Activated CD8-positive, alpha-beta memory T cell treated with anti-CD3 and anti-CD28 coated beads for 1 hour (primary cell): ENCODE measurements at places on chromosomes 1 and 21.
A peak's percentile ranks its signal among the peaks of the same experiment; 100 is the strongest.

DNA sequence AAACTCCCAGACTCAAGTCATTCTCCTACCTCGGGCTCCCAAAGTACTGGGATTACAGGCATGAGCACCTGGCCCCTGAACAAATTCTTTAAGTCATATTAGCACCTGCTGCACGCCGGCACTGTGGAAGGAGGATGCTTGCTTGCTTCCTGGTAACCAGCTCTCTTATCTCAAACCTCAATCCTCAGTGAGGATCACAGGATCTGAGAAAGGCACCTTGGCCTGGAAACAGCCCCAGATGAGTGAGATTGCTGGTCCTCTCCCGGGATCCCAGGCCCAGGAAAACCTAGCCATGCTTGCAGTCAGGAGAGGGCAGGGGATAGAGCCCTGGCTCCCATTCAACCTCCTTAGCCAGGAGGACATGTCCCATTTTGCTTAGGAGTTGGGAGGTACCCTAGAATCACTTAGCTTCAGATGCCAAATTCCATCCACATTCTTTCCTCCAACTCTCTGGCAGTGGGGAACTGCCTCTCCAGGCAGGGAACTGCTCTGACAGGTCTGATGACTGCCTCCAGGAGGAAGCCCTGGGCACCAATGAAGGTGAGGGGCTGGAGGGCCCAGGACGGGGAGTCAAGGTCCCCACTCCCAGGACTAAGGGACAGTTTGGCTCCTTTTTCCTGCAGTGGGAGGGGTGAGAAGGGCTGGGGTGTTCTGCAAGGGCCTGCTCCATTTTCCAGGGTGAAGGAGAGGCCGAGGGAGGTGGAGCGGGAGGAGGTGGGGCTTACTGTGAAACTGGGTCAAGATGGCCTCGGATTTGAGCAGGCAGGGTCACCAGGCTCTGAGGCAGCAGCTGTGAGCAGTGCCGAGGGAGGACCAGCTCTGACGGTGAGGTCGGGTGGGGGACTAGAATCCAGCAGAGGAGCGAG lies 9.5 kb downstream of the GPR37L1 start:
- DNase-seq, result no peak

GRCh38 chr1:1153874-1154273 lies 19.8 kb upstream of the TTLL10 start:
- no peak for DNase-seq

- DNase-seq, result no peak
Measured at GRCh38 chr1:207619871-207620542, 24.9 kb upstream of the CR1L start.

DNA sequence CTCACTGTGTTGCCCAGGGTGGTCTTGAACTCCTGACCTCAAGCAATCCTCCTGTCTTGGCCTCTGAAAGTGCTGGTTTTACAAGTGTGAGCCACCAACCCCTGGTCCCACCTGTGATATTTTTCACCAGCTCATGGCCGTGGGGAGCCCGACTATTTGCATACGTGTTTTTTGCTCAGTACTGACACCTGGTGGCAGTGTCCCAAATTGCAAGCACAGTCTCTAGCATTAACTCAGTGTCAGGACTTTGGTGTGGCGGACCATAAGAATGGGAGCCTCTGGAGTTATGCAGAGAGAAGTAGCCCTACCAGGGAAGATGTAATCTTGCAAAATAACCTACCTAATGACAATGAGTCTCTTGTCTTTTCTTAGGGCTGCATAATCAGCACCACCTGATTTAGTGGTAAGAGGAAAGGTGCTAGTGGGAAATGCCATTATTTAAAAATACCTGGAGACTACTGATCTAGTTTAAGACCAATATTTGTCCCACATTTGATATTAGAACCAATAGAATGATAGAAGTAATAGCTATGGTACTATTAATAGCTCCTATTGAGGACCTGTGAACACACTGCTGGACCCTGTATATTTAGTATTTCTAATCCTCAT lies 305.4 kb downstream of the DISC1 start:
- DNase-seq, result no peak

DNA sequence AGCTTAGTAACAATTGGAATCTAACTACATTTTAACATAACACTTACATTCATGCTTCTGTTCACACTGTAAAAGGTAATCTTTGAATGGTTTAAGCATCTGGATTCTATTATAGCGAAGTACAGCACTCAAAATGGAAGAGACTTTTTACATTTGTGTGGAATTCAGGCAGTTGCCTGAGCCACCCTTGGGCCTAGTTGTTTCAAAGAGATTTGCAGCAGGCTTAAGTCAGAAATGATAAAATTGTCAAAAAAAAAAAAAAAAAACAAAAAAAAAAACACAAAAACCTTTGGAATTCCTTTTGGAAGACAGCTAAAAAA lies 199.9 kb downstream of the LYPLAL1 start:
- DNase-seq, result no peak

DNA sequence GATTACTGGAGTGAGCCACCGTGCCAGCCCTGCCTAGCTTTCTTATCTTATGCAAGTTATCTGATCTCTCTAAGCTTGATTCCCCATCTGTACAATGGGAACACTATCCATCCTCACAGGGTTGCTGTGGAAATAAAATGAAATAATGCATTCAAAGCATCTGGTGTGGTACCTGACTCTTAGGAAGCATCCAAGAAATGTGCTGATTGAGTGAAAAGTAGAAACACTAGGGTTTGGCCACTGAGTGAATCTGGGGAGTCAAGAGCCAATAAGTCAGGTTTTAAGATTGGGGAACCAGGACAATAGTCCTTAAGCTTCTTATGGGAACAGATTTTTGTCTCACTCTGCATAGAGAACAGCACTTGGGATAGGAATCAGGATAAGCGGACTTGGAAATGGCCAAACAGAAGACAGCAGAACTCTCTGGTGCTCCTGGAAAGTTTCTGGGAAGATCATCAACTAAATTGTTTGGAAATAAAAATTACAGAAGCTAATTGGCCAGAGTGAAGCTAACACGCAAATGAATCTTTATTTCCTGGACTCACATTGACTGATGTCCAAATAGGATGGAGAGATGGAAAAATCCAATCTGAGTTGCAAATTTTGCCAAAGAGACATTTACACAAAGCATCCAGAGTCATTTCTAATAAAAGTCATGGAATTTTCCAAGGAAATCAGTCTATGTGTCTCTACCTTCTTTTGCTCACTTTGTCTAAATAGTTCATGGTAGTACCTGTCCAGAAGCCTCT lies 3.3 kb downstream of the PAFAH2 start:
- no peak for DNase-seq

DNA sequence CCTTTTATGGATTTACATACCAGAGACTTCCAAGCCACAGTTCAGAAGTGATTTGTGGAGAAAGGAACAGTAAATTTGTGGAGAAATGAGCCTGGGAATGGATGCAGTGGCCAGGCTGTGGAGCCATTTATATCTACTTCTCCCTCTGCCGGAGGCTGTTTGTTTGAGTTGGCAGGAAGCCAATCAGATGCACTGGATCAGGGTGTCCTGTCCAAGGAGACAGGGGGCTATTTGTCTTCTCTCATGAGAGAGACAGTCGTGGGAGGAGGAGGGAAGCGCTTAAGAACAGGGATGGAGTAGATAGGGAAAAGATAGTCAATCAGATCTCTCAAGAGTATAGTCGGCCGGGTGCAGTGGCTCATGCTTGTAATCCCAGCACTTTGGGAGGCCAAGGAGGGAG lies 2.8 kb upstream of the HAPLN2 start:
- no peak for DNase-seq

GRCh38 chr1:20223551-20224419 lies 37.5 kb upstream of the PLA2G2C start:
- no peak for DNase-seq

DNA sequence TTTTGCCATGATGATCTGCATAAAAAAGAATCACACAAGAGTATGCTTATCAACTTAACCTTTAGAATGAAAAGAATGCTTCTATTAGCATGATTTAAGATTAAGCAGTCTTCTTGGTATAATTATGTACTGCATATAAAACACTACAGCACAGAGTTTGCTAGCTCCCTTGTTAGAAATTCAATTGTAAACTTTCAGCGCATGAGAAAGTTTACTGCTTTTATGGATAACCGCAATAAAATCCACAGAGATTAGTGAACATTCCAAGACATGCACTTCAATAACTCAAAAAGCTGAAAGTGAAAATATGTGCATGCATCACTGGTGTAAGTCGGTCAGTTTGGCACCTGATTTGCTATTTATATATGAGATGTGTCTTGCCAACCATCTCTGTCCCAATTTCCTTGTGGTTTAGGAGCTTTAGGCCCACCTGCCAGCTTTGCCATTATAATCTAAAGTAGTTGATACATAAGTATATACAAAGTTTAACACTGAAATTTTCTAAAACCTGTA lies 16.9 kb downstream of the CCT8 start:
- no peak for DNase-seq

DNA sequence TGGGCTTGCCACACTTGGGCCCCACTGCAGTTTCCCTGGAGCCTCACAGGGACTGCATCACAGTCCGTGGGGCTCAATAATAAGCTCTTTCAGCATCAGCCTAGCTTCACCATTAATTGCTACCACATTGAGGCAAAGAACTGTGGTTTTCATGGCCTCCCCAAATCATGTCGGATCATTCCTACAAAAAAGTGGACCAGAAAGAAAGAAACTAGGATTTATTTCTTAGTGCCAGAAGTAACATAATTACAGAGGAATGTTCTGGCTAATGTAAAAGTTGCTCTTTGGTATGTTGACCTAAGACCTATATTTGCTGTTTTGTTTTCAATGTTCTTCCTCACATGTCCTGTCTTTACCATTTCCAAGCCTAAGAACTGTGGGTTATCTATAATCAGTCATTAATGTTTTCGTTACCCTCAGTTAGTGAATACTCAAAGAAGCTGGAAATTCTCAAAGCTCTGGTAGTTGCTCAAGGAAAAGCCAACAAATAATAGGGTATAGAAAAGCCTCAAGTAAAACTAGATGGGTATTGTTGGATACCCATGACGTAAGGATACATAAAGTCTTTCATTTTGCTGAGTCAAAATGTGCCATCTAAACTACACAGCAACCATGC lies 173.9 kb downstream of the LTN1 start:
- DNase-seq, result no peak

GRCh38 chr1:237913345-237913744 lies 22.6 kb upstream of the ZP4 start:
- DNase-seq, result no peak

DNA sequence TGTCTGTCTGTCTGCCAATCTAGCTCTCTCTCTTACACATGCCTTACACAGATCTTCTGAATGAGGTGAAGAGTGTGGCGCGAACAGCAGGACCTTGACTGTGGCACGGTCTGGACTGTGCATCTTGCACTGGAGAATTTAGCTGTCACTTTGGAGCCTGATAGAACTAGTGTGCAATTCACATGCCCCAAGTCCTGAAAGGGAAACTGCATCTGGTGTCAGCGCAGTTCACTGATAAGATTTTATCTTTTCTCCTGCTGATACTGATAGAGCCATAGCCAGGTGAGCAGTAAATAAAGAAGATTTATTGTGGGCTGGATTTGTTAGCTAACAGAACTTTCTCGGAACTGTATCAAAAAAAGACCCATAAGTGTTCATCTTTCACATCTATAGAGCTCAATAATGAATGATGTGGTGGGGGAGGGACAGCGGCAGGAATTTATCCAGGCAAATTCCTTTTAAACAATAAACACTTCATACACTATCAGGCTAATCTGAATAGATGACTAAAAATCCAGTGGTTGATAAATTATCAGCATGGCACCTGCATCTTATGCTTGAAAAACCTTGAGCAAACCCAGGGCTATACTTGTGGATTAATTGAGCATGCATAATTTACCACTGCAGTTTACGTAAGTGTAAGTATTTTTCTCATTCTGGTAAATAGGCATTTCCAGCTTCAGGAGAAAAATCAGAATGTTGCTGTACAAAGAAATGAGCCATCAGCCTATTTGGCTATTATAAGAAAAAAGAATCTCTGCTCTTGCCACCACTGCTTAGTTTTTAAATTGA lies 104.1 kb downstream of the NTNG1 start:
- no peak for DNase-seq

- DNase-seq, result no peak
Measured at GRCh38 chr1:28141685-28142084, 34.8 kb downstream of the PTAFR start.

- no peak for DNase-seq
Measured at GRCh38 chr1:119622311-119623192, 25.5 kb downstream of the ZNF697 start.

DNA sequence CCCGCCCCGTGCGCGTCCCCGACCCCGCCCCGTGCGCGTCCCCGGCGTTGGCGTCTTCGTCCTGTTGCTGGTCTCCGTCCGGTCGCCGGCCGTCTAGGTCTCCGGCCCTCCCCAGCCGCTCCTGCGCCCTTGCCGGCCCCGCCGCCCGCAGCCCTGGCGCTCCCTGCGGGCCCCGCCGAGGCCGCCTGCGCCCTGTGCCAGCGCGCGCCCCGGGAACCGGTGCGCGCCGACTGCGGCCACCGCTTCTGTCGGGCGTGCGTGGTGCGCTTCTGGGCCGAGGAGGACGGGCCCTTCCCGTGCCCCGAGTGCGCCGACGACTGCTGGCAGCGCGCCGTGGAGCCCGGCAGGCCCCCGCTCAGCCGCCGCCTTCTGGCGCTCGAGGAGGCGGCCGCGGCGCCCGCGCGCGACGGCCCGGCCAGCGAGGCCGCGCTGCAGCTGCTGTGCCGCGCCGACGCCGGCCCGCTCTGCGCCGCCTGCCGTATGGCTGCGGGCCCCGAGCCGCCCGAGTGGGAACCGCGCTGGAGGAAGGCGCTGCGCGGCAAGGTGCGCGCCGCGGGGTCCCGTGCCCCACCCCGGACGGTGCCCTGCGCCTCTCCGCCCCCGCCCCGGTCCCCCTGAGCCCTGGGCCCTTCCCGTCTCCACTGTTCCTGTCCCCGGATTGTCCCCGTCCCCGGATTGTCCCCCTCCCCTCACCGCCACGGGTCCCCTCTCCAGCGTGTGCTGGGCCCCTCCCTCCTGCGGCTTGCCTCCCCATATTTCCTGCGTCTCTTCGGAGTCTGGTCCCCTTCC lies at the start of gene RNF187:
Gene RNF187 (plus strand): TSS at position 47 of the 789 bp plus-strand sequence.
- peak; percentile 81 for DNase-seq

GRCh38 chr1:170198584-170198983 lies 52.8 kb downstream of the NTMT2 start:
- no peak for DNase-seq

- DNase-seq, result no peak
Measured at GRCh38 chr21:39152271-39152670, 31.0 kb downstream of the PSMG1 start.

DNA sequence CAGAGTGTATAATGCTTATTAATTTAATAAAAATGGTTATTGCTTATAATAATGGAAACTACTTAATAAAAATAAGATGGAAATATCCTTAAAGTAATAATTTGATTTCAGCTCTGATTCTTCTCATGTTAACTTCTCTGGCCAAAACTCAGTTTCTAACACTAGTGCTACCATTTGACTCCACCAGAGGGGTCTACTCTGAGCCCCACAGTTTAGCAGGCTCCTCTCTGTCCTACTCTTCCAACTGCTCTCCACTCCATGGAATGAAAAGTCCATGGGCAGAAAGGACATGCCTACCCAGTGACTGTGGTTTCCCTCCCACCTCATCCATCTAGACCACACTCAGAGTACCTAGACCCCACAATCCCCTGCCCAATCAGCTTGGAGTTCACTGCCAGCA lies 489.1 kb upstream of the CAMK1G start:
- no peak for DNase-seq
